SK-N-MC (cell line): ENCODE measurements at places on chromosomes 2 and 18.

DNA sequence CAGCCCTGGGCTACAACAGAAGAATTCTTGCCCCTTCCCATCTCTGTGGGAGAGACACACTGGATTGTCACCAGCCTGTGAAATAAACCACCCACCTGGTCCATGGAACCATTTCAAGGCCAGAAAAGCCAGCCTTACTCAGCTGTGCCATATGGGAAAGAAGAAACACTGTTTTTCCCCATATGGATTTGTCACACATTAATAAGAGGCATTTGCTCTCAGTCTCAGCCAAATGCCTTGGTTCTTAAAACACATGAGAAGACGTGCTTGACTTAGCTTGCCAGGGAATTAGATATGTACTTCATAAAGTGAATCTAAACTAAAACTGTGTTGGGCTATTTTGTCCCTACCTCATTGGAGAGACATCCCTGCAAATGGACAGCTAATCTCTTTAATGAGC, 308.6 kb upstream of the TNP1 start:
- DNase-seq: no peak

GRCh38 chr2:3149441-3150217, 228.0 kb downstream of the EIPR1 start:
- no peak for DNase-seq

DNA sequence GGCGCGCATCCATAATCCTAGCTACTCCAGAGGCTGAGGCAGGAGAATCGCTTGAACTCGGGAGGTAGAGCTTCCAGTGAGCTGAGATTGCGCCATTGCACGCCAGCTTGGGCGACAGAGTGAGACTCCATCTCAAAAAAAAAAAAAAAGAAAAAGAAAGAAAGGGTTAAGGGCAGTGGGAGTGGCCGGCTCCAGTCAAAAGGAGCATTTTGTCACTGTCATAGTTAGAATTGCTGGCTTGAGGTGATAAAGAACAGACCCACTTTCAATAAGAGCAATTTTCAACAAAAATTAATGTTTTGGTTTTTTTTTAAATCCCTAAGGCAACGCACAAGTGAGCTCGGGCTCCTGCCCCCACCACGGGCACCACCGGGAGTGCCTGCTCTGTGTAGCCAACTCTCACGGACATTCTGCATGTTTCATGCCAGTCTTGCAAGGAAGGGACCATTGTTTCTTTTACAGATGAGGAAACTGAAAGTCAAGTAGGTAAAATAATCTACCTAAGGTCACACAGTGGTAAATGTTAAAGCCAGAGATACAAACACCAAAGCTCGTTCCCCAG, 8.5 kb downstream of the CIB4 start:
- DNase-seq: no peak

GRCh38 chr2:1614564-1614963, 129.8 kb downstream of the PXDN start:
- DNase-seq: no peak

GRCh38 chr2:42810971-42811811, 18.8 kb upstream of the HAAO start:
- no peak for DNase-seq

GRCh38 chr2:120982598-120982997, 246.9 kb downstream of the GLI2 start:
- no peak for DNase-seq

DNA sequence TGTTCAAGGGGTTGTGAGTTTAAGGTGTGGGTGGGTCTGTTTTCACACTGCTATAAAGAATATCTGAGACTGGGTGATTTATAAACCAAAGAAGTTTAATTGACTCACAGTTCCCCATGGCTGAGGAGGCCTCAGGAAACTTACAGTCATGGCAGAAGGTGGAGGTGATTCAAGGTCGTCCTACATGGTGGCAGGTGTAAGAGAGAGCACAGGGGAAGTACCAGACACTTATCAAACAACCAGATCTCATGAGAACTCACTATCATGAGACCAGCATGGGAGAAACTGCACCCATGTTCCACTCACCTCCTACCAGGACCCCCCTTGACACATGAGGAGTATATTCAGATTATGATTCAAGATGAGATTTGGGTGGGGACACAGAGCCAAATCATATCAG, 38.0 kb downstream of the RHBDD1 start:
- DNase-seq: no peak

GRCh38 chr18:76471593-76471992, 23.4 kb downstream of the ZNF516 start:
- DNase-seq: no peak

- DNase-seq: no peak
Observed at GRCh38 chr2:229180658-229181057, 90.4 kb downstream of the PID1 start.

DNA sequence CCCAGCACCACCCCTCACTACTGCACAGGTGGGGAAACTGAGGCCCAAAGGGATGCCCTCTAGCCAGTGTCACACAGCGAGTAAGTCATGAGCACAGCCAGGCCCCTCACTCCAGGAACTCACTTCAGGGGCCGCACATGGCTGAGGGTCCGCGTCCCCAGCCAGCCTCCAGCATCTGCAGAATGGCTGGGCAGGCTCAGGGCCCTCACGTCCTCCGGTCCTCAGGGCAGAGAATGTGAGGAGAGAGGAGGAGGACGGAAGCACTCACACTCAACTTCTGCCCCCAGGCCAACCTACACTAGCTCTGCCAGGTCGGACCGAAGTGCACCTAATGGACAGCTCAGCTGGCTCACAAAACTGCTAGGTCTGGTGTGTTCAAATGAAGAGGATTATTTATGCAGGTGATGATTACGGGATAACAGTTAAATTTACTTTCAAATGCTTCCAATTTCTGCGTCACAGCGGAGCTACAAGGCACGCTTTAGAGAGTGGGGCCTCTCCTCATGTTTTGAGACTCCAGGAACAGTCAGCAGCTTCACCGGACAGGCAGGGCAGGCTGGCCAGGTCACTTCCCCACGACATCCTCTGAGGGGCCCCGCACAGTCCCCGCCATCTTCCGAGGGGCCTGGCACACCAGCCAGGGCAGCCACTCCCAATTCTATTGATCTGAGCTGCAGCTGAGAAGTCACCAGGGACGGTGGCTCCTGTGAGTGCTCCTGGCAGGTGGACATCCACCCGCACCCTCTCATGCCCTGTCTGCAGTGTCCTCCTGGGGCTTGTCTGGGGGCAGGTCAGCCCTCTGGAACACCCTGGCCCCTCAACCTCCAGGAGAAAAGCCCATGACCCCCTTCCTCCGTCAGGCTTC, 26.5 kb downstream of the KIF1A start:
- no peak for DNase-seq

DNA sequence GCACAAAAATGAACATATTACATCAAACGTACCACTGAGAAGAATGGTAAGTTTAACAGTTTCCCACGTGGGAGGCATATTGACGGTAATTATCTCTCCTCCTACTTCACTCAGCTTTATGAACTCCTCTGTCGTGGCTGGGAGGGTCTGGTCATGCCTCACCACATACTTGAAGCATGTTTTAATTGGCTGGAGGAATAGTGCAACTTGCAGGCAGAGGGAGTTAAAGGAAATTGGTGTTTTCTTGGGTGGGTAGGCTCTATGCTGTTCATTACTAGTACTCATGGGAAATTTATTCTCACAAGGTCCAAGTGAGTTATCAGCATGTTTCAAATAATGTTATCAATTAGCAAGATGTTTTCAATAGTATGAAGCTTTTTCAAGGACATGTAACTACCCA, 767.0 kb downstream of the PLCL1 start:
- no peak for DNase-seq

GRCh38 chr2:106094131-106094841, 99.8 kb downstream of the UXS1 start:
- DNase-seq: no peak

DNA sequence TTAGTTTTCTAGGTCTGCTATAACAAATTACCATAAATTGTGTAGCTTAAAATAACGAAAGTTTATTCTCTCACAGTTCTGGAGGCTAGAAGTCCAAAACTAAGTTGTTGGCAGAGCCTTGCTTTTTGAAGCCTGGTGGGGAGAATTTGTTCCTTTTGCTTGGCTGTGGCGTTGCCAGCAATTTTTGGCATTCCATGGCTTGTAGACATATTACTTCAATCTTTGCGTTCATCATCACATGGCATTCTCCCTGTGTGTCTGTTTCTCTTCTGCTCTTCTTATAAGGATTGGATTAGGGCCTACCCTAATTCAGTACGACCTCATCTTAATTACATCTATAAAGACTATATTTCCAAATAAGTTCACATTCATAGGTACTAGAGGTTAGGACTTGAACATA, 217.7 kb downstream of the MBD5 start:
- no peak for DNase-seq

DNA sequence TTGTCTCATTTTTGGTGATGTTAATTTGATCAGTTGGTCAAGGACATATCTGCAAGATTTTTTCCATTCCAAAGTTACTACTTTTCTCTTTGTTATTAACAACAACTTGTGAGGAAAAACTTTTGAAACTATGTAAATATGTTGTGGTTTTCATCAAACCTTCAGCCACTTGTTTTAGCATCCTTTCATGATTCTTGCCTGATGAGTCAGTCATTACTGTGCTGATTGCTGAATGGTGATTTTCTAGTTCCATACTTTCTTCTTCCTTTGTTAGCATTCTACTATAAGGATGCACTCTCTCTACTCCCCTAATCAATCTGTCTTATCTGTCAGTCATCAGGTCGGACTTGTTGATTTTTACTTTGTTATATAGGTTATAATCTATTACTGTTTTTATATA, 10.9 kb downstream of the TMEM87B start:
- DNase-seq: no peak
